ENCODE measurements at places on chromosomes 7 and 10.

- no peak for DNase-seq
Observed at GRCh38 chr7:119105381-119105780, 880.9 kb downstream of the ANKRD7 start.

DNA sequence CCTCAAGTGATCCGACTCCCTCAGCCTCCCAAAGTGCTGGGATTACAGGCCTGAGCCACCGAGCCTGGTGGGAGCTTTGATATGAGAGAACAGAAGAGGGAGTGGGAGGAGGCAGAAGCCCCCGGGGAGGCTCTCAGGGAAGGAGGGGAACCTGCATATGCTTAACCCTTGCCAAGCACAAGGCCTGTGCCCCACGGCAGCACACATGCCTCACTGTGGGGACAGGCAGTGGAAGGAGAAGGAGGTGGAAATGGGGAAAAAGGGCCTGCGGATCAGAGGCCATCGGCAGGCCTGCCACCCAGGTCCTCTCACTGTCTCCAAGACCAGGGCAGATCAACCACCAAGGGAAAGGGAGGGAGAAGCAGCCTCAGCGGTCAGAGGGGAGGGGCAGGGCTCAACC, 7.2 kb upstream of the GRID1 start:
- no peak for DNase-seq

GRCh38 chr7:132647311-132647710, 71.0 kb upstream of the PLXNA4 start:
- DNase-seq: no peak

DNA sequence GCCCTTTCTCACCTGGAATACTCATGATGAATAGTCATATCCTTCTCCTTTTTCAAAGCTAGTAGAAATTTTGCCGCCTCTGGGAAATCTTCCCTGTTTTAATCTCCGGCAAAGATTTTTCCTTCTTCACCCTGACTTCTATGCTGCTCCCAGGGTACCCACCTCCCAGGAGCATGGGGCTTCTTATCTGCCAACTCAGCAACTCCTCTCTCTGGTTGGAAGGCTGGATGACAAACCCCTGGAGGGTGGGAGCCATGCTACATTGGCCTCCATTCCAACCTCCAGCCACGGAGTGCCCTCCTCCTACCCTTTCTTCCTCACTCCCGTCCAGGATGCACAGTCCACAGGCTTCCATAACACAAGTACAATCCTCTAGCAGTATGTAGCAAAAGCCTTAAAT, 19.9 kb downstream of the NEUROG3 start:
- no peak for DNase-seq

DNA sequence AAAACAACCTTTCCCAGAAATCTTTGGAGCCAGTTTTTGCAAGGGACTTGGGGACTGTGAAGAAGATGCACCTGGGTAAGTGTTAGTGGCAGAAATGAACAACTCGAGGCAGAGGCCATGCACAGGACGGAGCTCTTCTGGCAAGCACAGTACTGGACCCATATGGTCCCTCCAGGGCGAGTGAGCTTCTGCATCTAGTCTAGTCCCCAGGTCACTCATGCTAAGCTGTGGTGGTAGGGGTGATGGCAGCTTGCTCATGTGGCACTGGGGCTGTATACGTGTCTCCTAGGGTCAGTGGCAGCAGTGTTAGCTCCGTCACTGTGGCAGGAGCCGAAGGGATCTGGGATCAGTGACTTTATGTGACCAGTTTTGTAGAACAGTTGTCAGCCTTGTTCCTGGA, 9.3 kb upstream of the LRRC61 start:
- no peak for DNase-seq

- no peak for DNase-seq
Observed at GRCh38 chr10:78300526-78300925, 266.9 kb downstream of the RPS24 start.

- no peak for DNase-seq
Observed at GRCh38 chr7:69567800-69568199, 30.5 kb upstream of the AUTS2 start.

DNA sequence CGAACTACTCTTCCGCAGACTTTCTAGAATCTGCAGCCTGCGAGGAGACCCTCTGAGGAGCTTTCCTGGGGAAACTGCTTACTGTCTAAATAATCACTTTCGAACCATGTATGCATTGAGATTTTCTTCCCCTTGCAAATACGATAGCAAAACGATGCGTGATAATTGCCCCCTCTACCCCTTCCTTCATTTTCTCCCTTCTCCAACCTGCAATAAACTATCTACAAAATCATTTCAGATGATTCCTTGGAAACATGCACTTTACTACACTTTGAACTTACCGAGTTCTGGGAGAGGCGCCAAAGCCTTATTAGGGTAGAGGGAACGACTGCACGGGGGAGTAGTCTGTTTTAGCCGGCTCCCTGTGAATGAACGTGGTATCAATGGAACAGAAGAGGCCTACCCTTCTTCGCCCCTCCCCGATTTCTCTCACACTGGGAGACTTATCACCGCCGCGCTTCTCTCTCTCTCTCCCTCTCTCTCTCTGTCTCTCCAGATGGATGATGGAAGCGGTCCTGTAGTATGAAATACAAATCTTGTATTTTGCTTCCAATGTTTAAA, at the start of gene FGFBP3:
Gene FGFBP3, minus strand, starts transcription at position 370 of the 561 bp plus-strand sequence. CDS start 517 bp downstream, outside the sequence.
- DNase-seq: peak; percentile 30

DNA sequence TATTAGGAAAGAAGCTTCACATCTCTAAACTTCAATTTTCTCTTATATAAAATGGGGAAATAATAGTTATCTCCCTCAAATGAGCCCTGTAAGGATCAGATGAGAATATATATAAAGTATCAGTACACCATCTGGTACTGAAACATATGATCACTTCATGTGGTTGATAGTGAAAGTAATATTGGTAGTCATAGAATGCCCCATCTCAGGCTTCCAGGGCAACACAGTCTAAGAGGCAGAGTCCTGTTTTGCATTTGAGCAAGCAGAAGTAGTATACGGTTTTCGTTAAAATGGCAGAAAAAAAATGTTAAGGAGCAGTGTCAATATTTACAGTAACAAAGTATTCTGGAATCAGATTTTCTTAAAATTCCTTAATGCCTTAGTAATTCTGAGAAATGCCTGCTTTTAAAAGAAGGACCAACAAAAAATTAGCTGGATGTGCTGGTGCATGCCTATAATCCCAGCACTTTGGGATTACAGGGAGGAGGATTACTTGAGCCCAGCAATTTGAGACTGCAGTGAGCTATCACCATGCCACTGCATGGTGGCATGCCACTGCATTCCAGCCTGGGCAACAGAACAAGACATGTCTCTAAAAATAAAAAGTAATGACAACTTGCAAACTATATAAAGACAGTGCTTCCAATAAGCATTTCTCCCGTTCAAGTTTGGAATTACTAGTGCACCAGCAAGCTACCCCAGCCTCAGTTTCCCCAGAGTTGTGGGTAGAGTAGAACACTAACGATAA, 19.8 kb downstream of the KBTBD2 start:
- DNase-seq: no peak
